ENCODE measurements at places on chromosomes 6 and 20.

- DNase-seq: no peak
Measured at GRCh38 chr6:130622142-130622541, 205.1 kb upstream of the SMLR1 start.

GRCh38 chr6:64128301-64129024 lies 492.9 kb downstream of the PHF3 start:
- DNase-seq: no peak

DNA sequence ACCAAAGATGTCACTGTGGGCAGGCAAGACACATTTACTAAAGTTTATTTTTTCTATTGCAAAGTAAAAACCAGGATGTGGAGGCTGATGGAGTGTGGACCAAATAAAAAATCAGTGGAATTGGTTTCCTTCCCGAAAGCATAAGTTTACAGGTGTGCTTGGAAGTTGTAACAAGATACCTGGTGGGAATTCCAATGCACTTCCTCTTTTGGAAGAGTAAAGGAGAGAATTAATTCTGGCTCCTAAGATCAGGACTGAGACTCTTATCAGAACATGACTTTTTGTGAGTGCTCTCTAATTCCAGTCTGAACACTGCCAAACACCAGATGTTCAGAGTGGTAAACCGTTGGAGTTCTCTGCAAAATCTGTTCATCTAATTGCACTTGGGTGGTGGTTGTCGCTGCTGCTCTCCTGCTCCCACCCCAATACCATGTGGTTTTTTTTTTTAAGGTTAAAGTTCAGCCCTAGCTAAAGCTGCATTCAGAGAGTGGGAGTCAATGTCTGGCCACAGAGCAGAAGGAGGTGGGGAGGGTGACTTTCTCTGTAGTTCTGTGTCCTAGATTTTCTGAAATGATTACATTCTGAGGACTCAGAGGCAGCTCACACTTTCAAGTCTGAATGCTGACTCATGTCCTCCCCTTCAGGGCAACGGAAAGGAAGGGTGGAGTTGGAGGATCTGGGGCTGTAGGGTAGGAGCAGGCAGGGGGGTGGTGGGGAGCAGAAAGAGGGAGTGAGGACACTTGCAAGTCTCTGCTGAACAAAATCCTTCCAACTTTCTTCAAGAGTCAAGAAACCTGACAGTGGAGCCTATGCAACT lies 275.8 kb upstream of the PRDM1 start:
- DNase-seq: no peak

DNA sequence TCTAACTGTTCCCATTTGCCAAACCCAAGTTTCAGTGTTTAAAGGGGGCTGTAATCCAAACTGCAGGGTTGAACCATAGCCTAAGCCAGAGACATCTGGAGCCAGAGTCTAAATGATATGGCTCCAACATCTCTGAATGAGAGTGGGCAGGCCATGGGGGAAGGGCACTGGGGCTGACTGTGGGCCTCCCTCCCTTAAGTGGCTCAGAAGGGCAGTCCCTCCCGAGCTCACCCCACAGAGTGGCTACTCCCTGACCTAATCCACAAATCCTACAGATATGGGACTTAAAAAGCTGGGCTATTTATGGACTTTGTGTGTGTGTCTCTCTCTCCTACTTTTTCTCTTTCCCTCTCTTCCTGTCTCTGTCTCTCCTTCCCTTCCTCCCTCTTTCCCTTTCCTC lies 35.8 kb upstream of the AAR2 start:
- no peak for DNase-seq

GRCh38 chr6:119407156-119407555 lies 57.6 kb upstream of the MAN1A1 start:
- DNase-seq: no peak

GRCh38 chr20:39758876-39759275 lies 796.7 kb downstream of the DHX35 start:
- no peak for DNase-seq

DNA sequence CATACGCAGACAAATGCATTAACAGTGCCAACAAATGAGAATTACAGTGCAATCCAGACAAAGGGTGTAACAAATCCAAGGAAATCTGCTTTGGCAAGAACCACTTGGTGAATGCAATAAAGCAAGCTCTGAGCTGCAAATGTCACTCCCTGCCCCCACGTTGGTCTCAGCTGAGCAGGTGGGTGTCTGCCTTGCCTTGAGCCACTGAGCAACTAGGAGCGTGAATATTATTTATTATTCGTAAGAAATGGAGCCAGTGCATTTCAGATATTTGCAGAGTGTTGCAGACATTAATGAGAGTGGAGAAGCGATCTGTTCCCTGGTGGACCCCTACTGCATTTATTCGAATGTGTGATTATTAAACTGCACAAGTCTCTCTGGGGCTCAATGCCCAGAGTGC lies 36.6 kb upstream of the F13A1 start:
- no peak for DNase-seq

- DNase-seq: no peak
Measured at GRCh38 chr20:3398681-3399252, 8.7 kb downstream of the DNAAF9 start.

DNA sequence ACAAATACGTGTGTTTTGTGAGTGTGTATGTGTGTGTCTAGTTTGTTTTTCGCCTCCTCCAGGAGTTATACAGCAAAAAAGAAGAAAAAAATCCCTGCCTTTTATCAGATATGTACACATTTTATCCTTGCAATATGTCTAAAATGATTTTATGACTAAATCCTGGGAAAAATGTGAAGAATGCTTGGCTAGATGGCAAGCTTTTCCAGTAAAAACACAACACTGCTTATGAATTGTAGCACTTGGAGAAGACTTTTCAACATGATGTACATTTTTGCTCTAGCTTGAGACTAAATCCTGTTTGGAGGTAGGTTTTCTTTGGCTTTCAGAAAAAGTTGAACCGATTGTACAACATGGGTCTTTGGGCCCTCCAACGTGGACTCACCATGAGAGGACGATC lies 160.2 kb downstream of the GMPR start:
- DNase-seq: no peak

GRCh38 chr6:106163966-106164877 lies 78.1 kb downstream of the PRDM1 start:
- no peak for DNase-seq

DNA sequence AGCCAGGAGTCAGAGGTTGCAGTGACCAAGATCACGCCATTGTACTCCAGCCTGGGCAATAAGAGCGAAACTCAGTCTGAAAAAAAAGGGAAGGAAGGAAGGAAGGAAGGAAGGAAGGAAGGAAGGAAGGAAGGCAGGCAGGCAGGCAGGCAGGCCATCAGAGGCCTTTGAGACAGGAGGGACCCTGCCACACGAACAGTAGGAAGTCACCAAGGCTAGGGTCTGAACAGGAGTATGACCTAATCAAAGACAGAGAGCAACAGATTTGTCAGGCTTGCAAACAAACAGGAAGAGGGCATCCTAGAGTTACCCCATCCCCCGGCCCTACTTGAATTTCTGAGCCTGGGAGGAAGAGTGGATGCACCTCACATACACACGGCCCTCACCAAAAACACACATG lies 67.1 kb downstream of the FGD2 start:
- no peak for DNase-seq

DNA sequence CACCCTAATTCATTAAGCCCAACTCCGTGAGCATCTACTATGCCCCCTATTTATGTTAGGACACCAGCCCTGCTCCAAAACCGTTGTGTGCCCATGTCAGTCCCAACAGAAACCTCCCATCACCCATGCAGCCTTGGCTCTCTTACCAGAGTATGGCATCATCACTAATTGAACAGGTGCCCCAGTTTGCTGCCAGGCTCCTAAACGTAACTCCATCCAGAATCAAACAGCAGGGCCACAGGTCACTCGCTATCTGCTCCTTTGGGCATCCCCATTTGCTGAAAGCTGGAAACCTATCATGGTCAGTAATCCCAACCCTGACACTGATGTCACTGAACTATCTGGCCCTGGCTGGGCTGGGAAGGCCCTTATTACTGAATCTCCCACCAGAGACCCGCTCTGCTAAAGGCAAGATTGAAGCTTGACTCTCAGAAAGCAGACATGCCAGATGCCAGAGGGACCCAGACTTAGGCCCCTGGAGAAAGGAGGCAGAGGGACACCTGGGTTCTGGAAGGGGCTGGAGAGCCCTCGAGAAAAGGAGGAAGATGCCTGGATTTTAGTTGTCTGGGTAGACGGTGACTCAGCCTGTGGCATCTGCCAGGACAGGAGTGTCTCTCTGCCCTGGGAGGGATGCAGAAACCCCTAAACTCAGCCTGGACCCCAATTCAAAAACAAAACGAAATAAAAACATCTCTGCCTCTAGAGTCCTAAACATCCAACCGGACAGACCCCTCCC lies 14.0 kb downstream of the MUCL3 start:
- no peak for DNase-seq

- DNase-seq: no peak
Measured at GRCh38 chr20:23065266-23066201, 16.1 kb upstream of the THBD start.

- DNase-seq: no peak
Measured at GRCh38 chr6:38644951-38645350, 5.2 kb upstream of the BTBD9 start.

DNA sequence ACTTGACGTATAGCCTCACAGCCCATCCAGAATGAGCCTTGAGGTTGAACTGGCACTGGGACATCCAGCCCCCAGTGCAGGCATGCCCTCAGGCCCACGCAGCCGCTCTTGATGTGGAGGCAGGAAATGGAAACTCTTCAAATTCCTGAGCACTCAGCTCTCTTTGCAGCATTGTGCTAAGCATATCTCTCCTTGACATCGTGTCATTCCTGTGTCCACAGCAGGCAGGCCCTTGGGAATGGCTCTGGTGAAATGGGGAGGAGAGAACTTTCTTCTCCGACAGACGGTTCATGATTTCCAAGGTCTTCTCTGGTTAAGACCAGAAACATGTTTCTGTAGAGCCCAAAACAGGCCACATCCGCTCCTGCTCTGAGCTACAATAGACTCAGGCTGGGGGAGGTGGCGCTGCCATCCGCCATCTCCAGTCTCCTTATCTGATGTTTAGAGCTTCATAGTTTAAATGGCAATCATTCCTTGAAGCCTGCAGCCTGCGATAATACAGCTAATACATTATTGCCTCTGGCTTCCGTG lies 248.8 kb downstream of the CDH4 start:
- no peak for DNase-seq

DNA sequence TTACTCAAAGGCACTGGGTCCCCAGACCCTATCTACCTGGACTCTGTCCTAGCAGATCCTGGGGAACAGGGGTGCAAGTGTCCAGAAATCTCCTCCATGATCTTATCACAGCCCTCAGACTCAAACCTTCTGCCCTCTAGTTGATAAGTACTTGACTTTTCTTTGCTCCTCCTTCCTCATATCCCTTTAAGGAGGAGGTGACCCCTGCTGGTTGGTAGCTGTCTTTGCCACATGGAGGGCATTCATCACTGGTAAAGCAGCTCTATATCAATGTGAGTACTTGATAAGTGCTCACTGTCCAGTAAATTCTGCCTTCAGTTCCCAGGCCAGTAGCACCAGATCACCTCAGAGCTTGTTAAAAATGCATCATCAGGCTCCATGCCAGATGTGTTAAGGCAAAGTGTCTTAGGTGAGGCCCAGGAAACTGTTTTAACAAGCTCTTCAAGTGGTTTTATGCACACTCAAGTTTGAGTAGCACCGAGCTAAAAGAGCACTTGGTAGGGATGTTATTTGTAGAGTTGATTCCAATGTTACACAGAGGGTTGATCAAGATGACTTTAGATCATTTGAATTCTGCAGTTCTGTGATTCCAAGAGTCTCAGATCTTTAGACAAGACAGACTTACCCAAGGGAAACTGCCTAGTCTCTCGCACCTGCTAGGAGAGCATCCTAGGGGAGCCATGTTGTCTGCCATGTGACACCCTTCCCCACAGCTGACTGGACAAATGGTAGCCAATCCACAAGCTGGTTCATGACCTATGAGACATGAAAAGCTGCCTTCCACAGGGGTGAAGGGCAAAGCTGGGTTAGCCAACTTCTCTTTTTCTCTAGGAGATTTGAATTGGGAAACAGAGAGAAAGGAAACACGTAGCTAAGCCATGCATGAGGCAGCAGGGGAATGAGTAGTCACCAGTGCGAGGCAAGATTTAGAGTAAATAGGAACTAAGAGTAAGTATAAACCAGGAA lies 18.6 kb downstream of the TREML2 start:
- no peak for DNase-seq

DNA sequence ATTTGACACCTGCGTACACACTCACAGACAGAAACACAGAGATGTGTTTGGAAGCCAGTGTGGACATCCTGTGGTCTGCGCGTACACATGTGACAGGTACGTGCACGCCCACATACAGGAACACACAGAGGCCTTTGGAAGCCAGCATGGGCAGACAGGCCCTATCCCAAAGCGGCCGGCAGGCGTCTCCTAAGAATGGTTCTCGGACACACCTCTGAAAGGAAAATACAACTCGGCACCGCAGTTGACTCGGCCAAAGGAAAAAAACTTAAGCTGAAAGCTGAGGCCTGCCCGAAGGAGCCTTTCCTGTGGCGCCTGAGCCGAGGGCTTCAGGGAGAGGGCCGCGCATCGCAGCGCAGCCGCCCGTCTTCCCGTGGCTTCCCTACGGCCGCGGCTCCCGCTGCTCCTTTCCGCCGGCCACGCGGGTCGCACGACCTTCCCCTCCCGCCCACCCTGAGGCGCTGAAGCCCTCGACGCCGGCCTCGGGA lies 1.4 kb upstream of the CEP43 start:
- peak; percentile 3 for DNase-seq

- no peak for DNase-seq
Measured at GRCh38 chr20:8930726-8931125, 138.2 kb upstream of the PLCB4 start.

Data from esophagus squamous epithelium (tissue), 5 donors.